Neural crest cell (in vitro differentiated cells): ENCODE measurements at places on chromosomes 16 and 17.

DNA sequence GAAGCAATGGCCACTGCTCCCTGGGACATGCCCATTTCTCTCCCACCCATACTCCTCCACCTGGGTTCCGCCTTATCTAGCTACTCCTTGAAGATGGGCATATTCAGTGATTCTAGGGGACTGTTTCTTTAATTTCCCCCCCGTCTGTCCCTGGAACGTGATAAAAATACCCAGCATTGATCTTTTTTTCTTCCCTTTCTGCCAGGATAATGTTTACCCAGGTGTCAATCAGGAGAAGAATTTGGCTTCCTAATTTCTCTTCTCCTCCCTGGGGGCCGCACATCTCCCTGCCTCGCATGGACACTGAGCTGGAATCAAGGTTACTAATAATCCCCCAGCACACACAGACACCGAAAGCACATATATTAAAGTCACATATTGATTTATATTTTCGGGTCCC, 35.2 kb downstream of the DCAKD start:
- H3K4me3 ChIP-seq: peak overlapping the region; percentile 15
- DNase-seq: no peak
- H3K27me3 ChIP-seq: peaks cover 41% of the 10 kb centered on the region

- H3K27ac ChIP-seq: no peak overlapping the region
These were observed 10.2 kb downstream of the NDE1 start for GRCh38 chr16:15660203-15660601.

DNA sequence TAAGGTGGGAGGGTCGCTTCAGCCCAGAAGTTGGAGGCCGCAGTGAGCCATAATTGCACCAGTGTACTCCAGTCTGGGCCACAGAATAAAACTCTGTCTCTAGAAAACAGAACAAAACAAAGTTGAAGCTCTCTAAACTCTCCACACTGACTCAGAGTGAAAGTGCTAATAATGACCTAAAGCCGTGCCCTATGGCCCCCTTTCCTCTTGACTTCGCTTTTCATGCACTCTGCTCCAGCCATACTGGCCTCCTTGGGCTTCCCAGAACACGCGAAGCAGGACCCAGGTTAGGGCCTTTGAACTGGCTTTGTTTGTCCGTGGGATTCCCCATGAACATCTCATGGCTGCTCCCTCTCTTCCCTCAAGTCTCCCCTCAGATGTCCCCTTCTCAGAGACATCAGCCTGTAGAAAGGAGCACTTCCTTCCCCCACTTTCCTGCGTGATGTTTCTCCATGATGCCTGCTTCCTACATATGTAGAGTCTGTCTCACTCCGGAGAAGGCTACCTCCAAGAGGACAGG, 18.6 kb upstream of the SPN start:
- H3K4me3 ChIP-seq: no peak overlapping the region
- H3K4me1 ChIP-seq: peaks cover 10% of the 10 kb centered on the region
- H3K36me3 ChIP-seq: no peaks in the 10 kb centered on the region
- H3K27ac ChIP-seq: no peak overlapping the region
- no peaks in the 10 kb centered on the region for H3K27me3 ChIP-seq

DNA sequence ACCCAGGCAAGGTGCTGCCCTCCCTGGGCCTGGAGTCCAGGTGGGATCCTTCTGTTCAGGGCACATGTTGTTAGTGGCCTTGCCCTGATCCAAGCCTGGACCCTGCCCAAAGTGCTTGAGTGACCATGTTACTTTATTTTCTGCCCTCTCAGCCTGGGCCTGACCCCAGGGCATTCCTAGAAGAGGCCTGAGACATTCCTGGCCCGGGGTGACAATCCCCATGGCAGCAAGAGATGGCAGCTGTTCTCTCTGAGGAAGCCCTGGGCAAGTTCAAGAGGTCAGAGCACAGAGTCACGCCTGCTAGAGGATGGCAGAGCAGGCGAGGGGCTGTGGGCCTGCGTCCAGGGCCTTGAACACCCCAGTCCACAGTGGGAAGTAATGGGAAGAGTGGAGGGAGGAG, 5.0 kb downstream of the CDH16 start:
- peak overlapping the region; percentile 43 for H3K27ac ChIP-seq
- no peak for DNase-seq
- peaks cover 2% of the 10 kb centered on the region for H3K27me3 ChIP-seq
- no peak overlapping the region for H3K4me3 ChIP-seq
- peaks cover 7% of the 10 kb centered on the region for H3K4me1 ChIP-seq

DNA sequence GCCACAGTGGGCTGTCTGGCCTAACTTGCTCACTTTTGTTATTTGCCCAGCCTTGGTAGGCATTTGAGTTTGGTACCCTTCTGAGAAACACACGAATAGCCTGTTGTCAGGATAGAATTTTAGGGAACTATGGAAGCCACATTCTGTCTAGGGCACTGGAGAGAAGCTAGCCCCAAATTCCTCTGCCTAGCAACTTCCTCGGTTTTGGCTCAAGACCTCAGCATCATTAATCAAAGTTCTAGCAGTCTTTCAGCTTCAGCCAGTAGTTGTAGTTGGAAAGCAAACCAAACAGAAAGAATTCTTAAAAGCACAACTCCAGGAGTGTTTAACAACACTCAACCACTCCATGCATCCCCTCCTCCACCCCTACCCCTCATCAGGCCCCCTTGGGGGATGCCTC, 572.1 kb upstream of the PSMD7 start:
- DNase-seq: no peak
- H3K4me3 ChIP-seq: no peak overlapping the region
- H3K36me3 ChIP-seq: no peaks in the 10 kb centered on the region
- H3K27me3 ChIP-seq: no peaks in the 10 kb centered on the region

DNA sequence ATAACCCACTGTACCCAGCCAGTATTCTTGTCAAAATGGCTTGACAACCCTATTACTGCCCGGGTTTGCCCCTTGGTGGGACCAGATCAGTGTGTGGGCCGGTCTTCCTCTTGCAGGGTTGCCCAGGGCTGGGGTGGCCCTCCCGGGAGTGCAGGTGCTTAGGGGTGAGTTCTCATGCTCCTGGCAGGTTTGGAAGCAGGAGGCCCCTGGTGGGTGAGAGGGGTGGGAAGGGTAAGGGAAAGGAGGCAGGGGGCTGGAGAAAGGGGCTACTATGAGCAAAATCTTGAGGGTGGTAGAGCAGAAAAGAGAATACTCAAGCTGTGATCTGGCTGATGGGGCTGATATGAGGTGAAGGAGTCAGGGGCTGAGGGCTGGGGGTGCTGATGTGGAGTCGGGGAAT, 6.5 kb downstream of the CD300A start:
- no peak overlapping the region for H3K27ac ChIP-seq
- H3K36me3 ChIP-seq: no peaks in the 10 kb centered on the region
- no peaks in the 10 kb centered on the region for H3K4me1 ChIP-seq
- DNase-seq: no peak

- H3K27me3 ChIP-seq: no peaks in the 10 kb centered on the region
- H3K27ac ChIP-seq: no peak overlapping the region
- peaks cover 7% of the 10 kb centered on the region for H3K4me1 ChIP-seq
- no peak overlapping the region for H3K4me3 ChIP-seq
- H3K36me3 ChIP-seq: no peaks in the 10 kb centered on the region
These were observed 150.4 kb downstream of the WWOX start for GRCh38 chr16:78249832-78250231.

- H3K27ac ChIP-seq: no peak overlapping the region
- H3K4me1 ChIP-seq: no peaks in the 10 kb centered on the region
- DNase-seq: no peak
- peaks cover 42% of the 10 kb centered on the region for H3K27me3 ChIP-seq
These were observed 441.6 kb upstream of the HSBP1 start for GRCh38 chr16:83366228-83366627.

GRCh38 chr17:44598932-44599297, 41.6 kb downstream of the FZD2 start:
- no peaks in the 10 kb centered on the region for H3K36me3 ChIP-seq
- H3K27ac ChIP-seq: peak overlapping the region; percentile 93
- H3K27me3 ChIP-seq: peaks cover under 1% of the 10 kb centered on the region
- H3K4me1 ChIP-seq: peaks cover 30% of the 10 kb centered on the region
- no peak for DNase-seq
- H3K4me3 ChIP-seq: no peak overlapping the region

DNA sequence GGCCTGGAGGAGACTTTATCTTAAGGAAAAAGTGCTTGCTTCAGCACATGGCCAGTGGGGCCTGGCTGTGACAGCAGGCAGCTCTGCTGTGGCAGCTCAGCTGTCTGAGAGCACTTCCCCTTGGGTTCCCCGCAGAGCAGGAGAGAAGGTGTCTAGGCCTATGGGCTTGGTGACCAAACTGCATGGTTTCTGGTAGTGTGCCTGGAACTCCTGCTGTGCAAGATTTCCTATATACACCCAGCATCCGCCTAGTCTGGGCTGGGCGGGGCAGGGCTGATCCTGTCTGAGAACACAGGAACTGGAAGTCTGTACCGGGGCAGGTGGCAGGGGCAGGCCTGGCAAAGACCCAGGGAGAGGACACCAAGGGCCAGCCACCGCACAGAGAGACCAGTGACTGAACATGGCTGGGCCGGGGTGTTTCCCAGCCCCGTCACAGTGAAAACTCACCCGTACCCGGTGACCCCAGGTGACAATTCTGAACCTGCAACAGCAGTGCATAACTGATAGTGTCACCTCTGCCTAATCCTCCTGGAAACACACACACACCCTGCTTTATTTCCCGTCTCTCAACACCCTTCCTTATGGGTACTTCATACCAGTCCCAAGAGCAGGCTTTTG, 39.3 kb downstream of the CHD9 start:
- H3K36me3 ChIP-seq: no peaks in the 10 kb centered on the region
- H3K4me3 ChIP-seq: no peak overlapping the region
- no peak overlapping the region for H3K27ac ChIP-seq
- peaks cover 40% of the 10 kb centered on the region for H3K4me1 ChIP-seq

DNA sequence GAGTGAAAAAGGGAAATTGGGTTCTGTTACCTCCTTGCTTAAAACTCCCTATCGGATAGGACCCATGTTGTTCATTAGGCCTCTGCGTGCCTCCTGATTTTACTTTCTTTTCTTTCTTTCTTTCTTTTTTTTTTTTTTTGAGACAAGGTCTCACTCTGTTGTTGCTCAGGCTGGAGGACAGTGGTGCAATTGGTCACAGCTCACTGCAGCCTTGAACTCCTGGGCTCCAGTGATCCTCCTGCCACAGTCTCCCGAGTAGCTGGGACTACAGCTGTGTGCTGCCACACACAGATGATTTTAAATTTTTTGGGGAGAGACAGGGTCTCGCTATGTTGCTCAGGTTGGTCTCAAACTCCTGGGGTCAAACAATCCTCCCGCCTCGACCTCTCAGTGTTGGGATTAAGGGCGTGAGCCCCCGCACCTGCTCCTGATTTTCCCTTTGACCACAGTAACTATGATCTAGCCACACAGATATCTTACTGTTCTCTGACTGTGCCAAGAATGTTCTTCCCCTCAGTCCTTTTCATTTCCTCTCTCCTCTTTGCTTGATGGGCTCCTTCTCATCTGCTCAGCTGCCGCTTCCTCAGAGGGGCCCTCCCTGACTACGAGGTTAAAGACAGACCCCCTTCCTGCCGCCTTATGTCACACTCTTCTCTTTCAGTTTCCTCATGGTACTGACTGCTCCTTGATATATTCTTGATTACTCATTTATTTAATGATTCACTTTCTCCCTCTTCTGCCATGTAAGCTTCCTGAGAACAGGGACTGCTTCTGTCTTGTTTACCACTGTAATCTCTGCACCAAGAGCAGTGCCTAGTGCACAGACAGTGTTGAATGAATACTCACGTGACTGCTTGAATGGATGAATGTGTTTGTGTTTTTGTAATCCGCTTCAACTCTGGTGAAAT, 44.3 kb downstream of the LCMT1 start:
- no peaks in the 10 kb centered on the region for H3K4me1 ChIP-seq
- H3K27me3 ChIP-seq: no peaks in the 10 kb centered on the region
- DNase-seq: no peak
- H3K4me3 ChIP-seq: no peak overlapping the region
- no peak overlapping the region for H3K27ac ChIP-seq
- H3K36me3 ChIP-seq: peaks cover 13% of the 10 kb centered on the region

- DNase-seq: no peak
- H3K4me3 ChIP-seq: no peak overlapping the region
- no peak overlapping the region for H3K27ac ChIP-seq
- peaks cover 26% of the 10 kb centered on the region for H3K27me3 ChIP-seq
- peaks cover 3% of the 10 kb centered on the region for H3K4me1 ChIP-seq
- no peaks in the 10 kb centered on the region for H3K36me3 ChIP-seq
These were observed 19.9 kb upstream of the CALB2 start for GRCh38 chr16:71338632-71339031.

DNA sequence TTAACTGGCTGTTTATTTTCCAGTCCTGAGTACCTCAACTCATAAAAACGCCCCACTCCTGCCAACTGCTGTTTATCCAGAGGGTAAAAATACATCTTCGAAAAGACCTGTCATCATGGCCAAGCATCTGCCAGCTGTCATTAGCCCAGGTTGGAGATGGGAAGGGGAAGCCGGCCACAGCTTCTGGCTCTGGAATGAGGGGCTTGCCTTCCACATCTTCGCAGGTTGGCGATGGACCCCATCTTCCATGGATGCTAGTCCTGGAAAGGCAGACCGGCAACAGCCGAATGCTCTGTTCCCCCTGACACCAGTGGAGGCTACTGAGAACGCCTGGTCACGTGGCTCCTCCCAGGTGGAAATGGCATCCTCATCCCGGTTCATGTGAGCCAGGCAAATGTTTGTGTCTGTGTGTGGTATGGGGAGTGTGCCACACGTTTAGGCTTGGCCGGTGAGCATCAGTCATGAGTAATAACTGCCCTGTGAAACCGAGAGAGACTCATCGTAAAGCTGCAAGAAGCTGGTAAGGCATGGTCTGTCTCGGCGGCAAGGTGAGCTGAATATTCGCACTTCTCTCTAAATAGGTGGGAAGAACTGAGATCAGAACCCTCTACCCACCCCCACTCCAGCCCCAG, 420 bp upstream of the KRTAP17-1 start:
- H3K27ac ChIP-seq: no peak overlapping the region
- no peak overlapping the region for H3K4me3 ChIP-seq
- no peaks in the 10 kb centered on the region for H3K4me1 ChIP-seq
- H3K27me3 ChIP-seq: peaks cover 17% of the 10 kb centered on the region
- no peaks in the 10 kb centered on the region for H3K36me3 ChIP-seq

DNA sequence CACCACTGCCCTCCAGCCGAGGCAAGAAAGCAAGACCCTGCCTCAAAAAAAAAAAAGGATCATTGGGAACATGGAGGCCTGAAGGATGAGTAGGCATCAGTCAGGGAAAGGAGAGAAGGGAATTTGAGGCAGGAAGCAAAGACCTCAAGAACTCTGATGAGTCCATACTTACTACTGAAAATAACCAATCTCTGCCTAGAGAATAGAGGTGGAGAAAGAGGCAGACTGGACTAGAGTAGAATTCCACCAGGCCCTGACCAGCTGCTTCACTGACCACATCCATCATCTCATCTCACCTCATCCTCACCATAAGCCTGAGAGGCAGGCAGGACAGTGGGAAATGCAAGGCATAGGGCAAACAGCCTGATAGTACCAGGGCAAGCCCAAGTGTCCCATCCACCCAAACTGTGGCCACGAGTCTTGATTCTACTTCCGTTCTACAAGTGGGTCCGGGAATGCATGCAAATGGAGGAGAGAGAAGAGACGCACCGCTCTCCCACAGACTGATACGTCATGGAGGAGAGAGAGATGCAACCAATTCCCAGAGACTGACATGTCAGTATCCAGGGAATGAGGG, 17.1 kb downstream of the ANKRD11 start:
- peaks cover 50% of the 10 kb centered on the region for H3K4me1 ChIP-seq
- no peak overlapping the region for H3K4me3 ChIP-seq
- no peaks in the 10 kb centered on the region for H3K27me3 ChIP-seq
- H3K27ac ChIP-seq: no peak overlapping the region
- no peaks in the 10 kb centered on the region for H3K36me3 ChIP-seq
- DNase-seq: no peak

GRCh38 chr16:777826-778225, 10.4 kb downstream of the RPUSD1 start:
- no peak overlapping the region for H3K27ac ChIP-seq
- no peaks in the 10 kb centered on the region for H3K4me1 ChIP-seq
- no peaks in the 10 kb centered on the region for H3K27me3 ChIP-seq
- no peak for DNase-seq
- no peak overlapping the region for H3K4me3 ChIP-seq

- no peak overlapping the region for H3K4me3 ChIP-seq
- no peak for DNase-seq
- H3K27ac ChIP-seq: no peak overlapping the region
- no peaks in the 10 kb centered on the region for H3K36me3 ChIP-seq
These were observed 25.4 kb upstream of the SSTR5 start for GRCh38 chr16:1047123-1047522.
